ENCODE measurements at places on chromosomes 12 and 14.

GRCh38 chr14:97456462-97456861 lies 659.3 kb downstream of the VRK1 start:
- DNase-seq, result no peak

- no peak for DNase-seq
Measured at GRCh38 chr12:117501076-117501869, 139.8 kb upstream of the NOS1 start.

DNA sequence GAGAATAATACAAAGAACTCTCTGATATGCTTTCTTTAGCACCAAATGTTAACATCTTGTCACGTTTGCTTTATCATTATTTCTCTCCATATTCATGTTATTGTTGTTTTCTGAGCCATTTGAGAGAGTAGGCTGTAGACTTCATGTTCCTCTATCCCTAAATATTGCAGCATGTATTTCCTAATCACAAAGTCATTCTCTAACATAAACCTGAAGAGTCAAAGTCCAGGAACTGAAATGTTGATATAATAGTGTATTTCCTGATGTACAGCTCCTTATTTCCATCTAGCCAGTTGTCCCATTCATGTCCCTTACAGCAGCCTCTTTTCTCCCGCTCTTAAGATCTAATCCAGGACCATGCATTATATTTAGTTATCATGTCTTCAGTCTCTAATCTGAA lies 72.8 kb downstream of the SPATS2 start:
- DNase-seq, result no peak

- DNase-seq, result no peak
Measured at GRCh38 chr14:95222870-95223398, 65.6 kb upstream of the DICER1 start.

DNA sequence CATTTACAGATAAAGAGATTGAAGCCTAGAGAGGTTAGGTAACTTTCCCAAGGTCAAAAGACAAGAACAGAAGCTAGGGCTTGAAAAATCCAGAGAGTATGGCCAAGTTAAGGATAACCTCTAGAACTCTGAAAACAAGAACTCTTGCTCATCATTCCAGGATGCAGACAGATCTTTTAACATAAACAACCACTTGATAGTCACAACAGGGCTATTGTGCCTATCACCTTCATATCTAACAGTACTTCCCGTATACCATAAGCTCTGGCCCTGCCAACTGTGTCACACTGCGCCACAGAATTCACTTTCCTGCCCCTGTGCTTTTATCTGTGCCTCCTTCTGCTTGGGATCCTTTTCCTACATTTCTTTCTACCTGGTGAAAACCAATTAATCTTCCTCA lies 18.2 kb downstream of the ERP29 start:
- no peak for DNase-seq

GRCh38 chr12:116233669-116234068 lies 43.8 kb downstream of the MED13L start:
- no peak for DNase-seq

GRCh38 chr14:35877276-35877675 lies 51.1 kb downstream of the BRMS1L start:
- no peak for DNase-seq

DNA sequence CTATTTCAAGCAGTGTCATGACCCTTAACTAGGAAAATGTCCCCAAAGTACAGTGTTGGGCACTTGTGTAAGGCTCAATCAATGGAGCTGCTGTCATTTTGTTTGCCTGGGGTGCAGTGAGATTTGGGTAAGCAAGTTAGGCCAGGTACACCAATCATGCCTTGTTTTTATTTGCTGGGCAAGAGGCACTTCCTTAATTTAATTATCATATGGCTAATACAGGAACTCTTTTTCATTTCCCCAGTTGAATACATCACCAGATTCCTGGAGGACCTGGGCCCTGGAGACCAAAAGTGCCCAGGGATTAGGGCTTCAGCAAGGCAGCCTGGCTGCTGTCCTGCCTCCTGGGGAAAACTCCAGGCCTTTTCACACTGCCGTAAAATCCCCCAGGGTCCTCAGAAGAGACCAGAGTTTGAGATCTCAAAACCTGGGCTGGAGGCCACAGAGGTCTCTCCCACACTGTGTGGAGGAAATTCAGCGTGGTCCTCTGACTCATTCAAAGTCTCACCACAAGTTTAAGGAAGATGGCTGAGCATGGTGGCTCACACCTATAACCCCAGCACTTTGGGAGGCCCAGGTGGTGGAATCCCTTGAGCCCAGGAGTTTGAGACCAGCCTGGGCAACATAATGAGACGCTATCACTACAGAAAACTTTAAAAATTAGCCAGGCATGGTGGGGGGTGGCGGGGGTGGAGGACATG lies 28.4 kb upstream of the FOXN3 start:
- peak; percentile 13 for DNase-seq

DNA sequence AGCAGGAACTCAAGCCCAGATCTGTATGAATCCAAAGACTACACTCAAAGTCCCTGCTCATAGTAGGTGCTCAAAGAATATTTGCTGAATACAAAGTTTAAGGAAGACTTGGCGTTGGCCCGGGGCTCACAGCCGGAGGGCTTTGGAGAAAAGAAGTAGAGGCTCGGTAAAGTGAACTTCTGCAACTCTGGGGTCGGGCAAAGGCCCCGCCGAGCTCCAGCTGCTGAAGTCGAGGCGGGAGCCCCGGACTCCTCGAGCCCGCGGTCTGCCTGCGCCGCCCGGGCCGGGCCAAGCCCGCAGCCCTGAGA lies 335 bp downstream of the GCN1 start:
- DNase-seq, result no peak

DNA sequence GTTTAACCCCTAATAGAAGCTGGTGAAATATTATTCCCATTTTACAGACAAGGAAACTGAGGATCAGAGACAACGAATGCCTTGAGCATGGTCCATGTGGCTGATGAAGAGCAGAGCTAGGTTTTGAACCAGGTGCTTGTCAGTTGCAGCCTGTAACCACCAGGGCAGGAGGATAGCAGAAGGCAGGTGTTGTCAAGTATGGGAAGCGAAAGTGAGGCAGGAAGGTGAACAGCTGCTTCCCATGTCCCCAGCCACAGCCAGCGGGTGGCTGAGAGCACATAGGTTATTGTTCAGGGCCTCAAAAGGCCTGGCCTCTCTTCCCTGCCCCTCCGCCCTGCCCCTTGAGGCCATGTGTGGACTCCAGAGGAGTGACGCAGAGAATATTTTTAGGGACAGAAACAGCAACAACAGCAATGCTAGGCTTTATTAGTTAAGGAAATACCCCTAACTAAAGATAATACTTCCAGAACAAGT lies 39.6 kb downstream of the IQSEC3 start:
- no peak for DNase-seq

DNA sequence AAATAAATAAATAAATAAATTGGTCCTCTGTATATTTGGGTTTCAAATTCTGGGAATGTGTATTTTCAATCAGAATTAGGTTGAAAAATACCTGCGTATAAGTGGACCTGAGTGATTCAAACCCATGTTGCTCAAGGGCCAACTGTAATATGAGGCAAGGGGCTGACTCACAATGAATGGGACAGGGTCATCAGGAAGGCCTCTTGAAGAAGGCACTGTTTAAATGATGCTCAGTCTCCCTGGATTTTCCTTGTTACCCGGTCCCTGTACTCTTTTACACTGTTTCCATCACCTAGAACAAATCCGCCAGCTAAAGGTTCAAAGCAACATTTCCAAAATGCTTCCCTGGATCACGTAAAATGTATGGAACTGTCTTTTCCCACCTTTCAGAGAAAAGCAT lies 3.8 kb downstream of the PSMB5 start:
- DNase-seq, result no peak

DNA sequence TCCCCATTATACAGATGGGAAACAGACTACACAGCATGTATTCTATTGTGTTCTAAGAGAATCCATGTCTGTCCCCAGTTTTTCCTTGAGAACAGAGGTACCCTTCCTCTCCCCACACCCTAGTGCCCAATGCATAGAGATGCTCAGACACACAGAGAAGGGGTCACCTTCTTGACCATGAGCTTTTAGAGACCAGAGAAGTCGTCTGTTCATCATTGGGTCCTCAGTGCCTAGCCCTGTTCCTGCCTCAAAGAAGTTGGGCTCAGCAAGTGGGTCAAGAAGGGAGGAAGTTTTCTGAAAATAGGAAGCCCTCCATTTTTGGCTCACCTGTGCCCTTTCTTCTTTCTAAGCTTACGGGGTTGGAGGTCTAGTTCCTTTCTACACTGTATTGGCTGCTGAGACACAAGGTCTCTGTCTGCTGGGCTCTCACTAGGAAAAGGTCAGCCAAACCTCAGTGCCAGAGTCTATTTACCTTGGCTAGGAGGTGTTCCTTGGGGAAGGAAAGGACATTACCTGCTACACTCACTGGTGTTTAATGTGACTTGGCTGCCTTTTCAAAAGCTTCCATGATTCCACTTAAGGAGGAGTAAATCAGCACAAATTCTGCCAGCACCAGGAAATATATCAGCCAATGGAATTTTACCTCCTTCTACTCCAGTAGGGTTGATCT lies 198.5 kb upstream of the PWP1 start:
- DNase-seq, result no peak

- DNase-seq, result no peak
Measured at GRCh38 chr14:33510991-33511390, 439.9 kb downstream of the EGLN3 start.

DNA sequence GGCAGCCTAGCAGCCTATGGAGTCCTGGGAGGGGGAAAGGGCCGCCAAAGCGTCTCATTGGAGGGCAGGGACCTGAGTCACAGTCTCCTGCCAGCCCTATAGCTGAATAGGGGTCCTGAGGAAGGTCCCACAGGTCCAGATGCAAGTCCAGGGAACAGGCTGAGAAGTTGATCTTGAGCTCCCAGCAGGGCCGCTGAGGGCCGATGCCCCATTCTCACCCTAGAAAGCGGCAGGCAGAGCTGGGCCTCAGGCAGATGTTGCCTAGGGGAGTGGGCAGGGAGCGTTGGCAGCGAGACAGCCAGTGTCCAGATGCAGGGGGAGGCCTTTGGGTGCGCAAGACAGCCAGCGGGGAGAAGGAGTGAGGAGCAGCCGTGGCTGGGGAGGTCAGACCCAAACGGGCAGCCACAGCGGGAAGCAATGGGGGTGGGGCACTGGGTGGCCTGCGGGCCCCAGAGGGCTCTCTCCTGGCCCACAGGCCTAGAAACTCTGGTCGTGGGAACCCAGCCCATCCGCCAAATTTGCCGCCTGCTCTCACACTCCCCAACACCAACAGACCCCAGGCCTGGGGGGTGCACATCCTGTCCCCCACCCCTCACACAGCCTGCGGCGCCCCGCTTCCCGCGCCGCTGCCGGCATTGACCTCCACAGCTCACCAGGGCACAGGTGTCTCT lies 1.1 kb downstream of the HDAC7 start:
- DNase-seq, result no peak

DNA sequence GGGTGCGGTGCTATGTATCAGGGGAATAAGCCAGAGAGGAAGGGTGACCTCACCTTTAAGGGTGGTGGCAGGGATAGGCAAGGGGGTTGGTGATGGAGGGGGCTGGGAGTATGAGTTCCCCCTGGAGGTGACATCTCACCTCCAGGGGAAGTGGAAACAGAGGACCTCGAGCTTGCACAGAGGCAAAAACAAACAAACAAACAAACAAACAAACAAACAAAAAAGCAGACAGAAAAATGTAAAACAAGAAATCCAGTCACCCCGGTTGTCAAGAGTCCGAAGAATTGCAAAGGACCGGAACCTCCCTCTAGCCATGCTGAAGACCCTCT lies 112.2 kb upstream of the MYL2 start:
- DNase-seq, result no peak

DNA sequence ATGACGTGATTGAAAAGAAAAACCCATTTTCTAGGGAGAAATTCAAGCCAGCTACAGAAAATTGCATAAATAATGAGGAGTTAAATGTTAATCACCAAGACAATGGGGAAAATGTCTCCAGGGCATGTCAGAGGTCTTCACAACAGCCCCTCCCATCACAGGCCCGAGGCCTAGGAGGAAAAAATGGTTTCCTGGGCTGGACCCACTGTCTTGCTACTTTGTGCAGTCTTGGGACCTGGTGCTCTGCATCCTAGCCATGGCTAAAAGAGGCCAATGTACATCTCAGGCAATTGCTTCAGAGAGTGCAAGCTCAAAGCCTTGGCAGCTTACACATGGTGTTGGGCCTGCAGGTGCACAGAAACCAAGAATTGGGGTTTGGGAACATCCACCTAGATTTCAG lies 65.3 kb downstream of the TUNAR start:
- DNase-seq, result no peak

DNA sequence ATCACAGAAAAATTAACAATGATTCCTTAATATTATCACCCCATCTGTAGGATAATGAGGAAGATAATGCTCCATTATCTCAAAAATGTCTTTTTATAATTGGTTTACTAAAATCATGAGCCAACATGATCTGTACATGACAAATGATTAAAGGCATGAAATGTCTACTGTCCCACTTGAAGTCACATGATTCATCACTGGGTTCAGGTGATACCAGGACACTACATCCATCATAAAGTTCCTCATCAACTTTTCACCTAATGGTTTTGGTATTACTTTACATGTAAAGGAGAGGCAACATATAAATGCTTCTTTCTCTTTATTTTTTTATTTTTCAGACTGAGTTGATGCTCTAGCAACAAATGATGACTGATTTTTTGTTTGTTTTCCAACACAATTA lies 313.3 kb downstream of the MED13L start:
- no peak for DNase-seq

DNA sequence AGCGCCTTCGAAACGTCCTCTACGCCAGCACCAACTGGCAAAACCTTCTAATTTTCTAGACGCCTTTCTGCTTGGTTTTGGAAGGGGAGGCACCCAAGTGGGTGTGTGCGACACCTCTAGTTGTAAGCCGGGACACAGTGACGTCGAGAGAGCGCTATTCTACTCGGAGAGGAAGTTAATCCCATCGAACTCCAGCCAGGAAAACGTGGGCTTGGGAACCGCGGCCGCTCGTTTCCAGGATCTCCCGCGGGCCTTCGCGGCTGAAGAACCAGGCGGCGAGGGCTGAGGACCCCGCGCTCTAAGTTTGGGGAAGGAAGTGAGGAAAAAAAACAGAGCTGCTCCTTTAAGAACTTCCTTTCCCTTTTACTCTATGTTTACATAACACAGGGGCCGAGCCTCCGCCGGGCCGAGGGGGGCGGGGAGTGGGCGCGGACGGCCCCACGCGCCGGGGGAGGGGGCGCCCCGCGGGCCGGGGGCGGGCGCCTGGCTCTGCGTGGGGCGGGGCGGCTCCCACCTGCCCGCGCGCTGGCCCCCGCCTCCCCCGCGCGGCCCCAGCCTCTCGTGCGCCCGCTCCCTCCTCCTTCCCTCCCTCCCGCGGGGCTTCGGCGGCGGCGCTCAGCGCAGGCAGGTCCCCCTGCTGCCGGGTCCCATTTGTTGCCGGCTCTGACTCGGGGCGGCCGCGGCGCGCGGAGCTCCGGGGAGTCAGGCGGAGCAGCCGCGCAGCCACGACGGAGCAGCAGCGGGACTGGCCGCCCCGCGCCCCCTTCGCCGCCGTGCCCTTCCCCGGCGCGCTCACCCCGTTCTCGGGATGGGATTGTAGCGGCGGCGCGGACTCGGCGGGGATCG lies at the start of gene PELI2:
Gene PELI2, plus strand, starts transcription at position 647 of the 846 bp plus-strand sequence. CDS start 250 bp downstream, outside the sequence.
- DNase-seq, result peak; percentile 65

- DNase-seq, result no peak
Measured at GRCh38 chr14:61973981-61974380, 211.8 kb downstream of the SNAPC1 start.
